ENCODE measurements at places on chromosomes 6 and 20.

GRCh38 chr6:41917528-41917927 is 3.4 kb downstream of the MED20 start:
- no peak for DNase-seq

- DNase-seq, result no peak
Observed at GRCh38 chr6:52872031-52872430, 31.4 kb upstream of the GSTA5 start.

DNA sequence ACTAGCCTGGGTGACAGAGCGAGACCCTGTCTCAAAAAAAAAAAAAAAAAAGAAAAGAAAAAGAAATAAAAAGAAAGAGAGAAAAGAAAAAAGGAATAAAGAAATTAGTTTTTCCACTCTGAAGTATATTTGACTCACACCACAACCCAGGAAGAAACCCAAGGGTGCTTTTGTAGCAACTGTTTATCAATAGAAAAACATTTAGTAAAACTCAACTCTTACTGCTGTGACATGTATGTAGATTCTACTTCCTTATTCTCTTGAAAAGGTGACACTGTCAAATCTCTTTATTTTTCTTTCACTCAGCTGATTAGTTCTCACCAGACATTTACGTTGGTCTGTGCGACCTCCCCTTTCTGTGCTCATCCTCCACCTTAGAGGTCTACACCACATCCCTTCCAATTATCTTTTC is 99.9 kb upstream of the SHLD1 start:
- no peak for DNase-seq

GRCh38 chr20:48691523-48691922 is 136.3 kb downstream of the PREX1 start:
- DNase-seq, result no peak

DNA sequence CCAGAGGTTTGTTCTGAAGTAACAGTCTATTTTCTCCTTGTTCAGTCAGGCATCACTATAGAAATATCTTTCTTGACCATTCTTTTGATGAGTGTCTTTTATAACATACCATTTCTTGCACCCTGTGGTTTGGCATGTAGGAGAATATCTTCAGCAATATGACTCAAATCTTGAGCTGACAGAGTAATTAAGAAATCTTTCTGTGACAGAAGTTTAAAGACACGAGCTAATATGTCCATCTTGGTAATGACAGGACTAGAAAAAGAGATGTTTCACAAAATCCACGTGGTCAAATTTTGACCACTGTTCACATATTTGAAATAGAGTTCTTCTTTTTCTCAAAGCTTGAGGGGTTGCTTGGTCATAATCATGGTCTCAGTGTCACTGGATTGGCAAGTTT is 149.9 kb downstream of the MYB start:
- DNase-seq, result no peak

DNA sequence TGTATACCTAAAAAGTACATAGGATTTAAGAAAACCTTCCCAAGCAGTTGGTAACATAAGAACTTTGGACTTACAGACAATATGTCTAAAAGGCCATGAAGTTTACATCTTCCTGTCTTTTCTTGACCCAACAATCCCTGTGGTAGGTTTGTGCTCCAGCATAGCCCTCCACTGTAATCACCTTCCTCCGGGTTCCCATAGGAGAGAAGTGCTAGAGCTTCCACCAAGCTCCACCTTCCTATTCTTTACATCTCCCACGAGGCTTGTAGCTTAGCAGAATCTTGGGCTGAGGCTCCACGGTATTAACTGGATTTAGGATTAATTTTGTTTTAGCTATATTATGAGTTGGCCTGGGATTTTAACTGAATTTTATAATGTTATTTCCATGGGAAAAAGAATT is 23.3 kb downstream of the ADGRG6 start:
- DNase-seq, result no peak

- peak; percentile 93 for DNase-seq
Observed at GRCh38 chr6:18154507-18155149, at the start of gene TPMT. TSS of gene TPMT (minus strand) at chr6:18155077. CDS start at chr6:18149127, 5,950 bp downstream.

GRCh38 chr20:35269055-35269781 is 8.7 kb downstream of the MMP24OS start:
- no peak for DNase-seq

DNA sequence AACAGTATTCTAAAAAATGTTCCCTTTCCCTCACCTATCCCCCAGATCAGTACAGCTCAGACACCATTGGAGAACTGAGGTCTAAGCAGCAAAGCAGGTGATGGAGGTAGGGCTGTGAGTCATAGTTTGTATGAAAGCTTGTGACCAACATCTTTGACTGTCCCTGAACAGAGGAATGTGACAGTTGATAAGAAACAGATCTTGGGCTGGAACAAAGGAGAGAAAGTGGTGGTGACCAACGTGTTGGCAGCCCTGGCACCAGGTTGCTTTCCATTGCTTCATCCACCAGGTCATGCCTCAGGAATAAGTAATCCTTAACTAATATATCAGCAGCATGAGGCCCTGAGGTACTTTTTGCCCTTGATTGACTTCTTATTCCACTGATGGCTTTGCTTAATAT is 19.9 kb upstream of the CRIP3 start:
- no peak for DNase-seq

DNA sequence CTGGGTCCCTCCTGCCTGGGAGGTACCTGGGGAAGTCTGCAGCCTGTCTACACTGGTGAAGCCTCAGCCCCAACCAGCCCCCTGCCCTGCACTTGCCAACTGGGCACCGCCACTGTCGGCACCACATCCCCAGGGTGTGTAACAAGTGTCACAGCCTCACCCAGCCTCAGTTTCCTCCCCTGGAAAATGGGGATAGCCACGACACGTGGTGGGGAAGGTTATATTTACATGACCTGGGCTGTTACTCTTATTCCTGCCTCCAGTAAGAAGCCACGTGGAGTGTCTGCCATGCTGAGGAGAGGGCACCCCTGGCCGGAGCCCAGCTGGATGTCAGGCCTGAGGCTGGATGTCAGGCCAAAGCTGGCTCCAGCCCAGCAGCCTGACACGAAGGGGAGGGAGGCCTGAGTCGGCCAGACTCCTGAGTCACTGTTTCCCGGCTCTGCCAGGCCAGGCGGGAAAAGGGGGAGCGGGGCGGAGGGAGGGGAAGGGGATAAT is 44.9 kb downstream of the SNAI1 start:
- DNase-seq, result no peak

DNA sequence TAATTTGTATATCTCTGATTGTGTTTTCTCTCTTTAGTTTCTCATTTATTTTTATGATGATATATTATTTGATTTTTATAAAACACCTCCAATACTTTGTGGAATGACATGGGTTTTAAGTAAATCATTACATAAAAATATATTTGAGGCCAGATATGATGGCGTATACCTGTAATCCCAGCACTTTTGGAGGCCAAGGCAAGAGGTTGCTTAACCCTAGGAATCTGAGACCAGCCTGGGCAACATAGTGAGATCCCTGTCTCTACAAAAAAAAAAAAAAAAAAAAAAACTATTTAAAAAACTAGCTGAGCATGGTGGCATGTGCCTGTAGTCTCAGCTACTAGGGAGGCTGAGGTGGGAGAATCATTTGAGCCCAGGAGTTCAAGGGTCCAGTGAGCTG is 87.3 kb downstream of the BMP6 start:
- DNase-seq, result no peak
